Osteoblast (primary cell): ENCODE measurements at places on chromosomes 3 and 15. TPM values are rescaled to one million over a fixed set of nuclear protein-coding genes. Genes with fewer than 3 reads are reported as not detected.

- no peak overlapping the region for H3K4me3 ChIP-seq
- H3K36me3 ChIP-seq: no peaks in the 10 kb centered on the region
- DNase-seq: no peak
- no peaks in the 10 kb centered on the region for H3K4me1 ChIP-seq
These were observed 22.8 kb downstream of the MESP1 start for GRCh38 chr15:89728254-89728653.

DNA sequence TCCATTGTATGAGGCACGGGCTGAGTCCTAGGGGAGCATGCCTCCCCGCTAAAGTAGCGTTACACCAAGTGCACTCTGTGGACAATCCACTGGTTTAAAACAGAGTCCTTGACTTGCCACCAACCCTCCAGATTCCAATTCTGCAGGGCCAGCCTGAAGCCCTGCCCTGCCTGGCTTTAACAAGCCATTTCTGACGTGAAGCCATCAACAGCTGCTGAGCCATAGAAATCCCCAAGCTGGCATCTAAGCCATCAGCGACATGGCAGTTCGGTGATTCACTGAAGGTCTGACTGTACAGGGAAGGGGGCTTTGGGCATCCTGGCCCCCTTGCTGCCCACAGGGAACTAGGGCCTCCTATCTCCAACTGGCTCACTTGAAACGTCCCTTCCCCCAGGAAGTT is 265.7 kb downstream of the UACA start:
- peaks cover 39% of the 10 kb centered on the region for H3K4me1 ChIP-seq
- DNase-seq: no peak
- H3K4me3 ChIP-seq: no peak overlapping the region

GRCh38 chr3:4741404-4742307 is 237.6 kb upstream of the BHLHE40 start:
- H3K27ac ChIP-seq: peak overlapping the region; percentile 98
- no peaks in the 10 kb centered on the region for H3K27me3 ChIP-seq
- no peaks in the 10 kb centered on the region for H3K36me3 ChIP-seq
- peaks cover 57% of the 10 kb centered on the region for H3K4me1 ChIP-seq

The ZPLD1 gene
- total RNA-seq: under 0.01 TPM in 1 of 2 replicates, not detected in the other

DNA sequence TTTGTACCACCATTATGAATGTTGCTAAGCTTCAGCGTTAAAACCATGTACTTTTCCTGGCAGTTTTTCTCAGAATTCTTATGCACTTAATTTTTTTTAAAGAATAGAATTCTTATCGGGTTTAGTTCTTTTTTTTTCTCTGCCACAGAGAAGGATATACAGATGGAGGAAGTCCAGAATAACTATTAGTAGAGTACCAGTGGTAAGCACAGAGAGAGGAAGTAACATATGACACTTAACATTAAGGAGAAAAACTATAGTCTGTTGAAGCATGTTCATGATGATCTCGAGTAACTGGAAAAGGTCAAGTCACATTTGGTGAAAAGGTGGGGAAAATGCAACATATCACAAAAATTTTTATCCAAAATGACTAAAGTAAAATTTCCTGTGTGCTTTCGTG is 68.9 kb downstream of the RNF13 start:
- H3K27me3 ChIP-seq: no peaks in the 10 kb centered on the region
- H3K4me1 ChIP-seq: no peaks in the 10 kb centered on the region
- H3K36me3 ChIP-seq: no peaks in the 10 kb centered on the region
- H3K27ac ChIP-seq: no peak overlapping the region

DNA sequence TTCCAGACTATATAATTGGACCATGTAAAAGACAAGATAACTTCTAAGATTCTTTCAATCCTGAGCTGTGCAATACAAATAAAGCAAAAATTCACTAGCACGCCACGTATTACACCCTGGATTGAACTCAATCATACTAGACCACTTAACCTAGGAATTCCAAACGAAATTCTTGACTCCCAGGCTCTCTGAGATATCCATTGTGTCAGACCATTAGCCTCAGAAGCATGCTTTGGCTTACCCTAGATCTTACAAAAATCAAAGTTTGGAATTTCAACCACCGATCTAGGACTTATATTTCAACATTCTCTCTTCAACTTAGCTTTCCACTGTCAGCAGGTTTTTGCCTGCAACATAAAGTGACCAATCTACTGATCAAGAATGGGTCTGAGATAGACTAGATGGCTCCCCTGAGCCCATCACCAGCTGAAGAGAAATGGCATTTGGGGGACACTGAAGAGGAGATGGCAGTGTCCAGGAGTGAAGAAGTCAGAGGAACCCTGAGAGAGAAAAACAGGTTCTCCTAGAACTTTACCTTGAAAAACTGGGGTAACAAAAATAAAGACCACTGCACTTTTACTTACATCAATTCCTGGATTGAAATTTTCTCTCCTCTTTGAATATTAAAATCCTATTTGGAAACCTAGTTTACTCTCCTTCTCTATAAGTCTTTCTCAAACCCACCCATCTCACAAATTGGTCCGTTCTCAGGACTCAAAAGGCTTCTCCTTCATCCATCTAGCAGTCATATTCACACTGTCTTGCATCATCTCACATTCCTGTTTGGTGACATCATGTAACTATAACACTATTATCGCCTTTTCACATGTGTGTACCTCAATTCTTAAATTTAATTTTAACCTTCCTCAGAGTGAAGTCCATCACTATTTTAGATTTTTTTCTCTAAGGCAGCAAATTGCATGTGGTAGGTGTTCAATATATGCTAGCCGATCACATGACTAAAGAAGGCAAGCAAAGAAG is 18.5 kb downstream of the CPNE4 start:
- no peak overlapping the region for H3K27ac ChIP-seq
- no peaks in the 10 kb centered on the region for H3K4me1 ChIP-seq
- no peak overlapping the region for H3K4me3 ChIP-seq
- no peaks in the 10 kb centered on the region for H3K27me3 ChIP-seq
- DNase-seq: no peak
- H3K36me3 ChIP-seq: no peaks in the 10 kb centered on the region

DNA sequence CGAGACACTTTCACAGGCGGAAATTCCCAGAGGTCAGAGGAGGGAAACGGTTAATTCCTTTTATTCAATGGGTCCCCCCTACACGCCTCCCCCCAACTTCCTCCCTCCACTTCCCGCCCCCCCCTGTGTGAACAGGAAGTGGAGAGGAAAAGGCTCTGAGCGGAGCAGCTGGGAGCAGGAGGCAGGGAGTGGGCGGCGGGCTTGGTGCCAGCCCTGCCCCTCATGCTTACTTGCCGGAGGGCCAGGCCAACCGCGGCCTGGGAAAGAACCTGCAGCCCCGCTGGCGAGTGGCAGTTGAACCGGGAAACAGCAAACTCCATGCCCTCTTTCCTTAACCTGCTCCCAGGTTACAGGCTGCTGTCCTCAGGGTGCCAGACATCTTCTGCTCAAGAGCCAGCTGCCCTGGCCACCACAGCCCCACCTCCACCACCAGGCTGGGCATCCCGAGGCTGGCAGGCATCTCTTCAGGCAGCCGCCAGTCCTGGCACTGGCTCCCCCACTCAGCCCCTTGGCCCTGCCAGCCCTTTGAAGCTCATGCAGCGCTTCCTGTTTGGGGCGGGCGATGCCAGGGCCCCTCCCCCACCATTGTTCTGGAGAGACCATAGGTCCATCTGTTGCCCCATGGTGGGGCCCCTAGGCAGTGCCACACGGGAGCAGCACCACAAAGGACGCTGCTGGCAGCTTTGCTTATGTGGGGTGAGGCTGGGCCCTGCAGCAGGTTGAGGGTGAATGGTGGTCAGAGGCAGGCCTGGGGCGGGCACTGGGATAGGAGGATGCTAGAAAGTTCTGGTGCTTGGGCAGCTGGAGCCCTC is 12.9 kb downstream of the VPS18 start:
- peak; percentile 65 for DNase-seq
- H3K4me1 ChIP-seq: peaks cover 34% of the 10 kb centered on the region
- H3K27ac ChIP-seq: peak overlapping the region; percentile 69
- peaks cover 19% of the 10 kb centered on the region for H3K36me3 ChIP-seq

DNA sequence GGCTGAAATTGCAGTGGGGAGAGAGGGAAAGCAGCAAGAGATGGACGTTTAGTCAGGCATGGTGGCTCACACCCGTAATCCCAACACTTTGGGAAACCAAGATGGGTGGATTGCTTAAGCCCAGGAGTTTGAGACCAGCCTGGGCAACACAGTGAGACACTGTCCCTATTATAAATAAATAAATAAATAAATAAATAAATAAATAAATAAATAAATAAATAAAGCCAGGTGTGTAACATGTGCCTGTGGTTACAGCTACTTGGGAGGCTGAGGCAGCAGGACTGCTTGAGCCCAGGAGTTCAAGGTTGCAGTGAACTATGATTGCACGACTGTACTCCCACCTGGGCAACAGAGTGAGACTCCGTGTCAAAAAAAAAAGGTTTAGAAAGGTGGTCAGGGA is 54.0 kb upstream of the ARPP19 start:
- H3K4me3 ChIP-seq: no peak overlapping the region
- DNase-seq: no peak
- peaks cover 8% of the 10 kb centered on the region for H3K36me3 ChIP-seq
- H3K27ac ChIP-seq: no peak overlapping the region

DNA sequence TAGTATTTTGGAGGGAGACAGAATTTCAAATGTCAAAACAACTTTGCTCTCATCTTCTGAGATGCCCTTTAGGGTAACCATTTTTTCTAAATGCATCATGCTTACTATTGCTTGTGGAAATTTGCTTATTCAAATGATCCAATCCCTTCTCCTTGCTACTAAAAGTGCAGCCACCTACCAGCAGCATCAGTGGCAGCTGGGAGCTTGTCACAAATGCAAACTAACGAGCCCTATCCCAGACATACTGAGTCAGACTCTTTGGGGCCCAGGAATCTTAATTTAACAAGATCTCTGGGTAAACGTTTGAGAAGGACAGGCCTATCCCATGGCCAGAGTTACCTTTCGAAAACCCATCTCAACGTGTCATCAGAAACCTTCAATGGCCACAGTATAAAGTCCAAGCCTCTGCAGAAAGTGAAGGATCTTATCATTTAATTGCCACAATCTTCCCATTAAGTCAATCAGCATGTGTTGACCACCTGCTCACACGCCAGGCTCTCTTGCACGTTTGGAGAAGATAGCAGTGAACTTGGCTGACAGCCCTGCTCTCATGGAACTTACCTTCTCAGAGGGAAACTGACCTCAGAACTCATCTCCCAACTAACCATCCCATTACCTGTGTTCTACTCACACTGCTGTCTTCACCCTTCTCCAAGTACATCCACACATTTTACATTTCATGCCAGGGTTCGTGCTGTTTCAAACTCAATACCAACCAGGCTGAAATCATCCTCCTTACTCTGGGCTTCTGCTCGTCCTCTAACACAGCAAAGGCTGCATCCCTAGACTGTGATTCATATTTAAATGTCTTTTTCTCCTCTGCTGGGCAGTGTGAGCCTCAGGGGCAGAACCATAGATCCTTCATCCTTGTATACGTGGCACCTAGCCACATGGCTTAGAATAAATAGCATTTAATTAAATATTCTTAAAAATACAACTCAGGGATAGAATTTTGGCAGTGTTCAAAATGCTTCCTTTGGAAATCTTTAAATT is 24.8 kb upstream of the VGLL4 start:
- H3K27me3 ChIP-seq: no peaks in the 10 kb centered on the region
- peak; percentile 86 for DNase-seq
- H3K36me3 ChIP-seq: no peaks in the 10 kb centered on the region
- no peak overlapping the region for H3K4me3 ChIP-seq
- H3K27ac ChIP-seq: no peak overlapping the region

DNA sequence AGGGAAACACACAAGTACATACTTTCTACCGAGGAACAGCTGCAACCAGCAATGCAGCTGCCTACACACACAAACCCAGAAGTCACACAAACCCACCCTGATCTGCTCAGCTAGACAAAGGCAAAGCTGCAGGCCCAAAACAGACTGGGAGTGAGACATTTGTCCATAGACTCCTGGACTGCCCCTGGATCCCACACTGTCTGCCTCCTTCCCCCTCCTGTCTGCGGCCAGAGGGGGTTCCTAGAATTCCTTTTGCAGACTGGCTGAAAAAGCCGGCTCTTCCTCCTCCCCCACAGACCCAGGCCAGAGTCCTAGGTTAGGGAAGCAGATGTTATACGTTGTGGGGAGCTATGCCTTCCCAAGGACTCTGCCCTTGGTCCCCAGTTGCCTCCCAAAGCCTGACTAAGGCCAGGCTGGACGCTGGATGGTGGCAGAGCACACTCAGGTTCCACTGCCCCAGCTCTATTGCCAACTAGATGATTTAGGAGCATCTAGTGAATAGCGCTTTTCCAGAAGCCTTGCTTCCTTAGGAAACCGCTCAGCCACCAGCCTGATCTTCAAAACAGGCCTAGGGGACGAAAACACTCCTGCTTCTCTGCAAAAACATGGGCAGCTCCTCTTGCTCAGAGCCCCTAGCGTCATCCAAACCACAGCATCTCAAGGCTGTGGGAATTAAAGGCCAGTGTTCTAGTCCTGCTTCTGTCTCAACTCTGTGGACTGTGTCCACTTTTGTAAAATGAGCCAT is 37.4 kb upstream of the CILP start:
- DNase-seq: peak; percentile 27
- H3K27me3 ChIP-seq: no peaks in the 10 kb centered on the region
- H3K27ac ChIP-seq: no peak overlapping the region
- no peaks in the 10 kb centered on the region for H3K4me1 ChIP-seq

The IQCH gene
- total RNA-seq: 4.7 and 5.8 TPM in 2 replicates
